ENCODE measurements at places on chromosomes 7 and 10. TPM values are rescaled to one million over a fixed set of nuclear protein-coding genes. Genes with fewer than 3 reads are reported as not detected.

Gene SORBS1
- 0.26 TPM for total RNA-seq

Gene ASZ1
- total RNA-seq = not detected

Gene CSTF2T
- total RNA-seq = 20.0 TPM

Gene LIPN
- not detected for total RNA-seq

DNA sequence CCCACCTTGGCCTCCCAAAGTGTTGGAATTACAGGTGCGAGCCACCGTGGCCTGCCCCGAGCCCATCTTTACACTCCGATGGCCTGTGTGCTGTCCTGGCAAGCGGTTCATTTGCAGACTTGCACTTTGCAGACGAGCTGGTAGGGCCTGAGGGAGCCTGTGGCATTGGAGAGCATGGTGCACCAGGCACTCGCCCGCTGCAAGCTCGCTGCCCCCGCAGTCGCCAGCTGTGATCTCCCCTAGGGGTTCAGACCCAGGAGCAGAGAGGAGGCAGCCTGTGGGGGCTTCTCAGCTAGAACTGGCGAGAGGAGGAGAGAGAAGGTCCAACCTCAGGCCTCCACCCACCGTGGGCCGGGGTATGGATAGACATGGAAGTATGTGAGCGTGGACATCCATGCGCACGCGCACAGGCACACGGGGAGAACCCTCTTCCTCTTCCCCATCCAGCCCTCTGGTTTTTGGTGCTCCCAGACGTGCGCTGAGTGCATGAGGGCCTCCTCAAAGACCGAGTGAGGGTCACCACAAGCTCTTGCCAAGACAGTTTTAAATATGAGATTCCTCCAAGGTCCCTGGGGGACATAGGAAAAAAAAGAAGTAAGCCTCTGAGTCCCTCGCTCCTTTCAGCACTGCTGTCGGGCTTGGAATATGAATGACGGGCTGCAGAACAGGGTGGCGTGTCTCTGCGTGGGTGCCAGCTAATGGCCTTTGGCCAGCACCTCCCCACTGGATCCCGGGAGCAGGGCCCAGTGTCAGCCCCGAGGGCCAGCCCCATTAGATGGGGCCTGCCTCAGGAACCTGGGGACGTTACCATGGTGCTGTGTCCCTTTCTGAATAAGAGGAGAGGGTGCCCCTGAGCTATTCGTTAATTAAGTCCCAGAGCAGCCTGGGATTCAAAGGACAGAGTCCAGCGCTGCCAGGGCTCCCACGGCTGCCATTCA lies 15.1 kb upstream of the TTYH3 start:
- DNase-seq = no peak

GRCh38 chr10:95509251-95509650 lies 51.9 kb downstream of the SORBS1 start:
- peak; percentile 50 for DNase-seq

DNA sequence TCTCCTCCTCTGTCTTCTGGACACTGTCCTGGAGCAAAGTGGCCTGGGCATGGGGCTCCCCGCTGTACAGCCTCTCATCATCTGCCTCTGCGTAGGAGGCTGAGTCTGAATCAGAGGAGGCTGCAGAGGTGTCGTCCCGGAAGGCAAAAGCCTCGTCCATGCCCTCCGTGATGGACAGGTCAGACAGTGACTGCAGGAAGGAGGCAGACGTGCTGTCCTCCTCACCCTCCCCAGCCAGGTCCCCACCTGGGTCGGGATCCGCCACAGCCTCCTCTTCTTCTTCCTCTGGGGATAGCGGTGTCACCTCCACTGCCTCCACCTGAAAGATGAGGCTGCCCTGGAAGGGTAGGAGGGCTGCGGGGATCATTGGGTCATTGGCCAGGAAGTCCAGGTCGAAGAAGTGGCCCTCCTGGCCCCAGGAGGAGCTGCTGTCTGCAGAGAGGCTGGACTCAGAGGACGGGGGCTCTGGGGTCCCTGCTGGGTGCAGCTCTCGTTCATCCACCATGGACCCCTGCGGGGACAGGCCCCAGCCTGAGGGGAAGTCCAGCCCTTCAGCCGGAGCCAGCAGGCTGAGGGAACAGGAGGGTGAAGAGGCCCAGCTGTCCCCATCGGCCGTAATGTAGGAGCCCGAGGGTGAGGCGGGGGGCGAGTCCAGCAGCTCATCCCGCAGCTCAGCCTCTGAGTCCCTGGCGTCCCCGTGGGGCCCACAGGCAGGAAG lies 3.7 kb downstream of the NACAD start:
- no peak for DNase-seq

DNA sequence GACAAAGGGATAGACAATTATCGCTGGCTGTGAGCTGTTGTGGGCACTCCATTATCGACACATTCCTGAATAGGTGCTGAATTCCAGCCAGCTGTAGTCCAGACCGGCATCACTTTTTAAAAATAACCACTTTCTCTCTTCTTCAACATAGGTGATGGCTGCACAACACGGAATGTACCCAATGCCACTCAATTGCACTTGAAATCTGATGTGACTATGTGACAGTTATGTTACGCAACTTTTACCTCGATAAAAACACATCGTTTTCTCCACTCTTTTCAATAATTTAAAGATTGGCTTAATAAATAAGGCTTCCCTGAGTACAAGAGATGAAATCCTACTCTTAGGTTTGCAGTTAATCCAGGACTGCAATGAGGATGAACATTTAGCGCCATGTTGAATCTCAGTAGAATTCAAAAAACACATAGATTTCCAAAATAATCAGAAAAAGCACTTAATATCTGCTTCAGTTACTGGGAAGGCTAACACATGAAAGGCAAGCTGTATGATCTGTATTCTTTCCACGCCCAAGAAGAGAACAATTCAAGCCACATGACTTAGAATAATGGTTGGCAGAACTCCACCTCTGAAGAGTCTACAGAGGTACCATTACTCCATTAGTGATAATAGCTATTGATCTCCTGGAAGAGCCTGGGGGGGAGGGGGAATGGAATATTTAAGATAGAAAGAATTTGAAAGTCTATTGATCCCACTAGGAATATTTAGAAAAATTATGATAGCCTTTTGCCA lies 3.6 kb downstream of the YWHAG start:
- DNase-seq = no peak

DNA sequence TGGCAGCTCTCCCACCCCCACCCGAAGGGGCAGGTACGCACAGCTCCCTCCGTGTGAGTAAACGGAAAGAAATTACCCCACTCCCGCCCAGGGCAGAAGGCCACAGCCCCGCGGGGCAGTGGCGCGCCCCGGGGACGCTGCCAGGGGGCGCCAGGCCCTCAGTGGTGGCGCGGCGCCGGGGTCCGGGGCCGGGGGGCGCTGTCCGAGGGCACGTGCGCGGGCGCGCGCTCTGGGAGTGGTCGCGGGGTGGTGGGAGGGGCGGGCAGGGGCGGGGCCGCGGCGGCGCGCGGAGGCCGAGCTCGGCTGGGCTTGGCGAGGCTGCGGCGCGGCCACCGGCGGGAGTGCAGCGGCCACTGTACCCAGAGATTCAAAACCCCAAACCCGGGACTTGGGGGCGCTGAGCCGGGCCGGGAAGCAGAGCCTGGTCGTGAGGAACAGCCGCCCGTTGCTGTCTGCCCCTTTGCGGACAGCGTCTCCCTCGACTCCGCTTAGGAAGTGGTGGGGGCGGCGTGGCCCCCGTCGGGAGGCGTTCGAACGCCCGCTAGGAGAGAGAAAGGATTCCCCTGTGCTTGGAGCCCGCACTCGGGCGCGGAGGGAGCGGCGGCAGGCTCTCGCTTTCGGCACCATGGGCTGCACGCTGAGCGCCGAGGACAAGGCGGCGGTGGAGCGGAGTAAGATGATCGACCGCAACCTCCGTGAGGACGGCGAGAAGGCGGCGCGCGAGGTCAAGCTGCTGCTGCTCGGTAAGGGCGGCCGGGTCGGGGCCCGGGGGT lies at the start of gene GNAI1:
GNAI1 (plus strand) TSS at position 296 of the 773 bp plus-strand sequence; CDS start at position 626, 330 bp downstream.
- DNase-seq = peak; percentile 77

GRCh38 chr7:38600741-38601140 lies 30.4 kb downstream of the AMPH start:
- DNase-seq = no peak

All from fibroblast of lung (primary cell).